ENCODE measurements at places on chromosomes 7 and 10.
A peak's percentile ranks its signal among the peaks of the same experiment; 100 is the strongest.

GRCh38 chr7:46296526-46296925, 375.5 kb upstream of the IGFBP3 start:
- no peak for DNase-seq

- no peak for DNase-seq
Measured at GRCh38 chr10:121183236-121183635, 332.1 kb downstream of the WDR11 start.

DNA sequence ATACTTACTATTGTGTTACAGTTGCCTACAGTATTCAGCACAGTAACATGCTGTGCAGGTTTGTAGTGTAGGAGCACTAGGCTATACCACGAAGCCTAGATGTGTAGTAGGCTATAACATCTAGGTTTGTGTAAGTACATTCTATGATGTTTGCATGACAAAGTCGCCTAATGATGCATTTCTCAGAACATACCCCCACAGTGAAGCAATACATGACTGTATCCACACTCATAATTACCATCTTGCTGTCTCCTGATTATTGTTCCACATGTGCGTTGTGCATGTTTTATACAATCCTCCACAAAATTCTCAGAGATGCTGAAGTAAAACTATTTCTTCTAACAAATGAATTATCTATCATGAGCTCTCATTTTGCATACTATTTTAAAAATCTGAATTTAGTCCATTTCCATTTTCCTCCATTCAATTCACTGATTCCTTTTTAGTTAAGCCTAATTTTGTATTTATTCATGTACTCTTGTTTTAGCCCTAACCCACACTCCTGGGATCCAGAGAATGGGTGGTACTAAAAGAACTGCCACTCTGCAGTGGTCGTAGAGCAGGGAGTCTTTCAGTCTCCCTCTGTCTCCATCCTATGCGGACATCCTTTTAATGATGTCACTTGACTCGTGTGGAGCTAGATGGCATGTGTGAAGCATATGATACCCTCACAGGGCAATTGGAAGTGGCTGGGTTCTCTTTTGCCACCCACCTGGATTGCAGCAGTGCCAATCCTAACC, 67.6 kb upstream of the CAV2 start:
- no peak for DNase-seq

DNA sequence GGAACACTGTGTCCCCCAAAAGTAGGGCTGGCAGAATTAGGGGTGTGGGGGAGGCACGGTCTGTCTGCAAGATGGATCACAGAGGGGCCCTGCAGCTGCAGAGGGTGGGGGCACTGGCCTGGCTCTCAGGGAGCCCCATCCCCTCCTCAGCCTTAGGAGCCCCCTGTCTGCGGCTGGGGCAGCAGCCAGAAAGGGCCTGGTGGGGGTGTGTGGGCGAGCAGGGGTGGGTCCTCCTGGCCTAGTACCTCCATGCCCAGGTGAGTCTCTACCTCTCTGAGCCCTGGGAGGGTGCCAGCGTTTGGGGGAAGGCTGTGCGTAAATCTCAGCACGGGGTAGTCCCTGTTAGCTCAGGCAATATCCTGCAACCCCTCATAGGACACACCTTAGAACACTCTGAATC, 280.5 kb upstream of the PPP2R2D start:
- DNase-seq, result no peak

GRCh38 chr7:25947669-25948516, 204.1 kb upstream of the NFE2L3 start:
- DNase-seq, result no peak

DNA sequence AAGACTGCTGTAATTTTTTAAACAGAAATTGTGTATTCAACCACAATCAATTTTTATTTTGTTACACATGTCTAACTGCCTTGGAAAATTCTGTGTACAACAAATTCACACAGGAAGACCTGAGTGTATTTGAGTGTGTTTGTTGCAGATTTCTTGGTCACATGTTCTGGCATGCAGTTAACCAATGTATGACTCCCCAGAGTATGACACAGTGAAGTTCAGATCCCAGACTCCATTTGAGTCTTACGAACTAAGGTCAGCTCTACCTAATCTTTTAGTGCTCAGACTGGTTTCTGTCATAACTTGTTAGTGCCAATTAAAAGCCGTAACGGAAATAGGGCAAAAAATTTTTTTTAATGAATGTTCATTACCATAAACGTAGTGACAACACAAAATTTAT, 5.8 kb downstream of the GNAI1 start:
- DNase-seq, result no peak

DNA sequence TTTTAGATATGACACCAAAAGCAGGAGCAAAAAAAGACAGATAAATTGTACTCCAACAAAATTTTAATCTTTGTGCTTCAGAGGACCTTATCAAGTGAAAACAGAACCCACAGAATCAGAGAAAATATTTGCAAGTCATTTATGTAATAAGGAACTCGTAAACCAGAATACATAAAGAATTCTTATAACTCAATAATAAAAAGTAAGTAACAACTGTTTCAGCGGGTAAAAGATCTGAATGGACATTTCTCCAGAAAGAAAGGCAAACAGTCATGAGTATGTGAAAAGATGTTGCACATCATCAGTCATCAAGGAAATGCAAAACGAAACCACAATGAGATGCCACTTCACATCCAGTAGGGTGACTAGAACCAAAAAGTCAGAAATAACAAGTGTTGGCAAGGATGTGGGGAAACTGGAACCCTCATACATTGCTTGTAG, 167.7 kb upstream of the KCTD7 start:
- no peak for DNase-seq

- DNase-seq, result no peak
Measured at GRCh38 chr10:125158601-125159485, 1.5 kb downstream of the CTBP2 start.

GRCh38 chr10:130341356-130341755, 205.2 kb downstream of the GLRX3 start:
- no peak for DNase-seq

DNA sequence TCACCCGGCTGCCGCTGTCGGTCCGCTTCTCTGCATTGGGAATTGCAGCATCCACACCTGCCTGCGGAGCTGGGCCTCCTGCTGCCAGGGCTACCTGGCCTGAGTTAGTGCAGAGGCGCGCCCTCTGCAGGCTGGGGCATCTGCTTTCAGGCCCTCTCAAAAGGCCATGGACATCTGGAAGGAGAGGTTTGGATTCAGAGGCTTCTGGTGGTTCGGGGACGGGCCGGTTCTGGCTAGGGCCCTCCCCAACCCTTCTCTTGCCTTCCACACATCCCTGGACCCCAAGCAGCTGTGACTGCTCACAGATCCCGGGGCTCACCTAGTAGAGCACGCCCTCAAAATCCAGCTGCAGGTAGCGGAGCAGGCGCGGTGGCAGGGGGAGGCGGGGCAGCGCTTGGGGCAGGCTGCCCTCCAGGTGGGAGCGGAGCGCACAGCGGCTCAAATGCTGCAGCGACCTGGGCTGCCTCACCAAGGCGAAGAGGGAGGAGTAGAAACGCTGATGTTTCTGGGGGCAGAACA, 8.4 kb upstream of the GBX1 start:
- DNase-seq, result no peak

- DNase-seq, result no peak
Measured at GRCh38 chr10:111474786-111475185, 398.0 kb downstream of the ADRA2A start.

GRCh38 chr10:63365976-63366765, 99.6 kb downstream of the JMJD1C start:
- no peak for DNase-seq

DNA sequence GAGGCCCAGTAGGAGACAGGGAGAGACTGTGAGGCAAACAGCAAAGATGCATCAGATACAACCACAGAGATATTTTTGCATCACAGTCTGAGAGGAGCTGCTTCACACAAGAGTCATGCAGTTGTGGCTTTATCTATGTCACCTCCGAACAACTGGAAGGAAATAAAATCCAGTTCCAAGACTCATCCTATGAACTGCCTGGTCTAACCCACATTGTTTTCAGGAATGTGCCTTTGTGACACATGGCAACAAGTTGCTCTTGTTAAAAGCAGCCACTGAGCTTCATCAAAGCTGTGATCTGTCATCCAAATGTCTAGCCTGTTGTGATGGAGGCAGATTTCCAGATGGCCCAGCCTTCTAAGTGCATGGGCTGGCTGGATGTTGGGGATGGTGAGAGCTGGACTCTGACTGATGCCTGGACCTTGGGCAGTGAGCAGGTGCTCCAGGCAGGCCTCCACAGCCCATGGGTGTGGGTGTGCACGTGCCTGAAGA, 255.0 kb downstream of the BMPER start:
- no peak for DNase-seq

DNA sequence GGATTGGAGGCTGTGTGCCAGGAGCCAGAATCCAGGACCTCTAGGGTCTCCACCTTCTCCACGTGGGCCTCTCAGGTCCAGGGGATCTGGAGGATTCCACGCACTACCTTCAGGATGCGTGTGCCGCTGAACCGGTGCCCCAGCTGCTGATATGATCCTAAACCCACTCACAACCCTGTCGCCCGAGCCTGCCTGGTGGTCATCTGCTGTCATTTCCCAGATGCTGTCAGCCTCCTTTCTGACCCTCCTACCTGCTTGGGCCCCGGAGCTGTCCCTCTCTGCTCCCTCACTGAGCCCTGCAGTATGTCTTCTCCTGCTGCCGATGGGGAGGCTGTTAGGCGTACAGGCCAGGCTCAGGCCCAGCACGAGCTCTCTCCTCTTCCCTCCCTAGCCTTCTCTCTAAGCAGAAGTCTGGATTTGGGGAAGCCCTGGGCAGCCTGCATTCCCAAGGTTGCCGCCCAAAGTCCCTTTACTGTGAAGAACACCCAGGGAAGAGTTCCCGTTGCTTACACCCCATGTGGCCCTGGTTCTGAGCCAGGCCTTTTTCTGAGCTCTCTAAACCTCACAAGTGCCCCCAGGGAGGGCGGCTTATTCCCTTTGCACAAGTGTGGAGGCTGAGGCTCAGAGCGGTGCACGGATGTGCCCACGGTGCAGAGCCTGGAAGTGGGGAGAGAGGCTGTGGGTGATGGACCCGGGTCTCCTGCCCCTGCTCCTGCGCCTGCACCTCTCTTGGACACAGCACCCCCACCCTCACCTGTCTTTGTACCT, 30.8 kb upstream of the ZNF488 start:
- DNase-seq, result no peak

GRCh38 chr10:91901784-91902677, 7.3 kb downstream of the FGFBP3 start:
- peak; percentile 36 for DNase-seq

DNA sequence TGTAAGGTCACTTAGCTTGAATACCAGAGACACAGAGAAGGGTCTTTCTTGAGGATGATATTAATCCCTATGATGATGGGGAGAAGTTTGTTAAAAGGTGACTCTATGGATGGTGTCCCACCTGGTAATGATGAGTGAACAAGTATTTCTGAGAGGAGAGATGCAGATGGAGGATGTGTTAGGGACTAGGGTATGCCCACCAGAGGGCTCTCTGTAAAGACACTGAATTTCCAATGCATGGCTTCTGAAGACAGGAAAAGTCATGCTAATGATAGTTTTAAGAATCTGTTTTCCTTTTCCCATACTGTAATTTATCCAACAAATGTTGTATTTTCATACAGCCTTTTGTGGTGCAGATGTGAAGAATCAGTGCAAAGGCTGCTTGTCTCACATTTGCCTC, 1250.9 kb upstream of the CELF2 start:
- no peak for DNase-seq

GRCh38 chr7:155337946-155338631, 40.4 kb downstream of the INSIG1 start:
- no peak for DNase-seq

- DNase-seq, result no peak
Measured at GRCh38 chr7:32034052-32034451, 36.2 kb downstream of the PDE1C start.

DNA sequence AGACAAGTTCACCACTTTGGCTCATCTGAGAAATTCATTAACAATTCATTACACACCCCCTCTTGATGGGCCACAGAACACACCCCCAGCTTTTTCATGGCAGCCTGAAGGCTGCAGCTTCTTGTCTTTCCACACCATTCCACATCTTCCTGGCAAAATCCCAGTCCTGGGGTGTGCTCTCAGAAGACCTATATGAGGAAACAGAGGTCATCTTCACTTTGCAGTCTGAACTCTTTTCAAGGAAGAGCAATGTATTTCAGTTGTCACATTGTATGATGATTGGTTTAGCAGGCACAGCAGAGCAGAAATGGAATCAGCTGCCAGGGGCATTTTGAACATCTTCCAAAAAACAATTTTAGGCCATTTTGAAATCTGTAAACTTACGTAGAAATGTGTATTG, 7.8 kb upstream of the LRRC27 start:
- DNase-seq, result no peak

- DNase-seq, result no peak
Measured at GRCh38 chr10:72267381-72267780, 6.3 kb upstream of the DDIT4 start.

DNA sequence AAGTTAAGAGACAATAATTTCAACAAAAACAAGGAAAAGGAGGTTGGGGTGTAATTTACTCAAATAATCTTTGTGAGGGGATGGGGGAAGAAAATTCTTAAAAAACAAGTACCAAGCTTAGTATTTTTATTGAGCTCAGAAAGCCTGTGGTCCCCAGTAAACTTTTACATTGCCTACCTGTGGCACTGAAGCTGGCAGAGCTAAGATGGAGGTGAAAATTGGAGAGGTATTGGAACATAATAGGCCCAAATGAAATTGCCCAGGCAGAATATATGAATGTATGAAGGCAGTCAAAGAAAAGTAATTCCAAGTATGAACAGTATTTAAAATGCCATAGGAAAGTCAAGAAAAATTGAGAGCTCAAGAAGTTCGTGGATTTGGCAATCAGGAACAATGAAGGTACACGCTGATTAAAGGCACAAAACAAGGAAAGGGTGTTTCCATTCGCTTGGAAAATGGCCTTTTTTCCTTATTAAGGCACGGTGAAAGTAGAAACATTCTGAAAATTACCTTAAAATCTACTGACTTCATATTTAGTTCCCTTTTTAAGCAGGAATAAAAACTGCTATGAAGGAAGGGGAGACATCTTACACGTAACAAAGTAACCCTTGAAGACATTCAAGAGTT, 3.4 kb upstream of the KMT2E start:
- DNase-seq, result no peak

DNA sequence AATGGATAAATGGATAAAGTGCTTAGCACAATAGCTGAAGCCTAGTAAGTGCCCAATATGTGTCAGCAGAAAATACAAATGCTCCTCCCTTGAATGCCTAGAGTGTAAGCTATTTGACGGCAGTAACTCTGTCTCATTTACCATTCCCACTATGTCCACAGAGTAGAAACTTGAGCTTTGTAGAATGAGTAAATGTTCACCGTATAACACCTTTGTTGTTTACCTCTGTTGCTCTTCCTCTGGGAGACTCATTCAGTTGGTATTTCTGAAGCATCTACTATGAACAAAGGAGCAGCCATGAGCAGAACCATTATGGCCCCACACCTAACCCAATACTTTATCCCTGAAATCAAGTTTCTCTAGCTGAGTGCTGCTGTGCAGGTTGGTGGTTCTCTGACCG, 8.4 kb upstream of the SLC16A12 start:
- no peak for DNase-seq

DNA sequence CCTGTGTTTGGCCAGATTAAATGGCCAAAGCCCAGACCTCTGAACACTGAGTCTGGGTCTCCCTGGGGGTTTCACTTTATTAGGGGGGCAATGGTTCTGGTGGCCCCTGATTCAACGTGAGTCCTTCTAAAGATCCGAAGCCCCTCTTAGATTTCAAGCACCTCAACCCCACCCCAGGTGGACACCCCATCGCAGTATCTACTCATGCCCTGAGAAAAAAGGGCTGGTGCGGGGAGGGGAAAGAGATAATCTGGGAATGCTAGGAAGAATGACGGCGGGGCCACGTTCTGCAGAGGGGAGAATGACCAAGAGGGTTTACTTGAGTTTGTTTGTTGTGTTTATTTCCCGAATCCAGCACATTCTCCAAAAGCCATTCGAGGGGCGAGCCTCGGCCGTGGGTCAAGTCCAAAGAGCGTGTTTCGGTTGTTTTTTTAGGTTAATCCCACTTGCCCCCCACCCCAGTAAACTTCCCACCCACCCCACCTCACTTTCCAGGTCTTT, 832 bp downstream of the PDLIM1 start:
- DNase-seq, result no peak

Data from stimulated activated CD4-positive, alpha-beta T cell treated with anti-CD3 and anti-CD28 coated beads, TNF-alpha, amount 100 ng/mL, for 4 hours (primary cell).